ENCODE measurements at places on chromosomes 5 and 9.
A peak's percentile ranks its signal among the peaks of the same experiment; 100 is the strongest.

GRCh38 chr9:27210588-27210987, 86.4 kb downstream of the EQTN start:
- DNase-seq: no peak

GRCh38 chr9:4048441-4048840, 251.4 kb downstream of the GLIS3 start:
- DNase-seq: no peak

DNA sequence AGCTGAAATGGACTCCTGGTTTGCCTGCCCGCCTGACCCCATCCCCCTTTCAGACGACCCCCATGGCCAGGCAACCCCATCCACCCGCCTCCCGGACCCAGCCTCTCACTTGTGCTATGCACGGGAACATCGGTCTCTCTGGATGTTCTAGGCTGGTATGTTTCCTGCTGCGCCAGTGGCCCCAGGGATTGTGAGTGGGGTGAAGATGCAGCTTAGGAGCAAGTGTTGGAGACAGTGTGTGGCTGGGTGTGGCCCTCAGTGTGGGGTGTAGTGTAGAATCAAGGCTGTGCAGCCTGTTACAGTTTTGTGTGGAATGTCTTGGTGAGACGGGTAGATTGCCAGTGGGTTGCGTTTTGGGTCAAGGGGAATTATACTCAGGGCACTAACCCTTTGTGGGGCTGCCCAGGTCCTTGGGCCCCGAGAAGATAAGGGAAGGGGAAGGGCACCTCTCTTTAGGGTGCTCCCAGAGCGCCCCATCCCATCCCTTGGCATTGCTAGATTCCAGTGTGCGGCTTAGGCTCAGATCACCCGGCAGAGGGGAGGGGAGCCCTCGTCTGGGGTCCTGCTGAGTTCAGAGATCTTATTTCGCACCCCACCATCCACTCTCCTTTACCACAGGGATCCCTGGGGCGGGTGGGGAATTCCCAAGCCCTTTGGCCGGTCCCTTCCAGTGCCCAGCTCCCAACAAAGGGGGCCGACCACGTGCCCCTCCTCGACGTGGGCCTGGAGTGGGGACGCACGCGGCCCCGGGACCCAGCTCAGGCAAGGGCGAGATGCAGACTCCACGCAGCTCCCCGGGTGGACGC, 4.6 kb downstream of the IER5L start:
- DNase-seq: no peak

DNA sequence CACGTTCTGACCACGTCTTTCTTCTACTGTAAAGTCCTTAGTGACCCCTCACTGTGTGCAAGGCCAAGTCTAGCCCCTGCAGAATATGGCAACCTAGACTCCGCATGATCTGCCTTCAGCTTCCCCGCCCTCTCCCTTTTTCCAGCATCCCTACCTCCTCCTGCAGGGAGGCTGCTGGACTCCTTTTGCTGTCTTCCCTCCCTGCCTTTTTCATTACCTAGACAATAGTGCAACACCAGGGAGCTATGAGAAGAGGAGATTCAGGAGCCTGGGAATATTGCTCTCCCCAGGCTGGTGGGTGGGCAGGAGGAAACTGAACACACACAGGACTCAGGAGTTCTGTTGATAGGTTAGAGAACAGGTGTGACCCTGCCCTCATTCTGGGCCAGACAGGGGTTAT, 33.1 kb upstream of the LARP1 start:
- DNase-seq: no peak

DNA sequence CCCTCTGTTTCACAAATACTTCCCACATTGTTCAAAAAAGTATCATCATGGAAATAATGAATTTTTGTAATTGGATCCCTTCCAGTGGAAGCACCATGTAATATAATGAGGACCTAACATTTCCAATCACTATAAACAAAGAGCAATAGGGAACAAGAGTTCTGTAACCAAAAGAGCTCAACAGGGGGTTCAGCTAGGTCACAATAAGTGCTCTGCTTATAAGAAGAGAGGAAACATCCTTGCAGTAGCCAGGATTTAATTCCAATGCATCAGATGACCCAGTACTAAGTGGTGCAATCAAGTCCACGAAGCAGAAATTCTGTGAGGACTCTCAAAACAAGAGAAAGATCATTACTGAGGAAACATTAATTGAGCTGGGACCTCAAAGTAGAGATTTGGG, 5.9 kb downstream of the SERINC5 start:
- DNase-seq: no peak

DNA sequence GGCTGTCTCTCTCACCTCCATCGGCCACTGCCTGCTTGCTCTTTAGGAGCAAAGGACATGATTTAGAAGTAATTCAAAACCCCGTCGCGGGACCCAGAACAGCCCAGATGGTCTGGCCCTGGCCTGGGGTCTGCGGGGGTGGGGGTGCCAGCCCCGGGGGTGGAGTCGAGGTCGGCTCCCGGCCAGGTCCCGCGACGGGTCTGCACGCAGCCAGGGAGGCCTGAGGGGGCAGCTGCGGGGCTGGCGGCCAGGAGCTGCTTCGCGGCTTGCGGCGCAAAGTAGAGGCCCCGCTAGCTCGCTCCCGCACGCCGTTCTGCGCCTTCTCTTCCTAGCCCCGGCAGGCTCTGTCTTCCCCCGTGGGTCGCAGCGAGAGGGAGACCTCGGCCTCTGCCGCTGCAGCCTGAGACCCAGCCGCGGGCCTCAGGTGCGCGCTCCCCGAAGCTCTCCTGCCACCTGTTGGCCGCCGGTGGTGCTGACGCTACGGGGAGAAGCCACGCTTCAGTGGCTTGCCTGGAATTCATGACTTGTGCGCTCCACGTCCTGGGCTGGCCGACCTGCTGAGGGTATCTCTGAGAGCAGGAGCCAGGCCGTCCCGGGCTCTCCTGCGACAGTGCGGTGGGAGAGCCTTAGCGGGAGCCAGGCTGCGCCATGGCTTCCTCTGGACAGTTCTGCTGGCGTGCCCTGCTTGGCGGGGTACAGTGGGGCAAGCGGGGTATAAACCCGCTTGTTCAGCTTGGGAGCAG, 157.2 kb upstream of the PITX1 start:
- DNase-seq: peak; percentile 58

DNA sequence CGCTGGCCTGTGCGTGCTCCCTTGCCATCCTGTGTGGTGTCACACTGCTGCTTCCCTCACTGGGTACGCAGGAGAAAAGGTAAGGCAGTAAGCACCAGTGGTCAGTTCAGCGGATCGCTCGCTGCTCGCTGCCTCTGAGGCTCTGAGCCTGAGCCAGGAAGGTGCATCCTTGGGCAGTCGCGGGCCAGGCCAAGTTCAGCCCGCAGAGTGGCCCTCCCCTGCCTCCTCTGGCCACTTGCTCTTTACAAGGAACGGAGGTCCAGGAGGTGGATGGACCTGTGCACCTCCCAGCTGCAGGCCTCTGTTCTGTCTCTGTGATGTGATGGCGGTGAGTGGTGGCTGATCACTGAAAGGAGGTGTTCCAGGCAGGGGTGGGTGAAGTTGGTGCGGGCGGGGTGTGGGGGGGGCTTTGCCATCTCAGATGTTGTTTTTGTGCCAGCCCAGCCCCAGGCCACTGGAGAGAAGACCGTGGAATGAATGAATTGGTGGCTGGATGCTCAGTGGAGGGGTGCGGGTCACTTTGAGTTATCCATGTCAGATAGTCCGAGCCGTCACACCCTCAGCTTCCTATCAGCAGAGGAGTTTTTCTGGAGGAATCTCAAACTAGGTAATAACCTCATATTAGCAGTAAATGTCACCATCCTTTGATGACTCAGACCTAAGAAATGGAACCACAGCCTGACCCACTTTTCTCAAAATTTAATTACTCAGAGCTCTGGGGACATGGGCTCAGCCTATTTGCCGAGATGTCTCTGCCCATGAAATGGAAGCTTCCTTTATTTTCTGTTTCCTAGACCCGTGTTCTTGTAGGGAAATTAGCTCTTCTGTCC, 7.3 kb downstream of the COL5A1 start:
- DNase-seq: no peak

DNA sequence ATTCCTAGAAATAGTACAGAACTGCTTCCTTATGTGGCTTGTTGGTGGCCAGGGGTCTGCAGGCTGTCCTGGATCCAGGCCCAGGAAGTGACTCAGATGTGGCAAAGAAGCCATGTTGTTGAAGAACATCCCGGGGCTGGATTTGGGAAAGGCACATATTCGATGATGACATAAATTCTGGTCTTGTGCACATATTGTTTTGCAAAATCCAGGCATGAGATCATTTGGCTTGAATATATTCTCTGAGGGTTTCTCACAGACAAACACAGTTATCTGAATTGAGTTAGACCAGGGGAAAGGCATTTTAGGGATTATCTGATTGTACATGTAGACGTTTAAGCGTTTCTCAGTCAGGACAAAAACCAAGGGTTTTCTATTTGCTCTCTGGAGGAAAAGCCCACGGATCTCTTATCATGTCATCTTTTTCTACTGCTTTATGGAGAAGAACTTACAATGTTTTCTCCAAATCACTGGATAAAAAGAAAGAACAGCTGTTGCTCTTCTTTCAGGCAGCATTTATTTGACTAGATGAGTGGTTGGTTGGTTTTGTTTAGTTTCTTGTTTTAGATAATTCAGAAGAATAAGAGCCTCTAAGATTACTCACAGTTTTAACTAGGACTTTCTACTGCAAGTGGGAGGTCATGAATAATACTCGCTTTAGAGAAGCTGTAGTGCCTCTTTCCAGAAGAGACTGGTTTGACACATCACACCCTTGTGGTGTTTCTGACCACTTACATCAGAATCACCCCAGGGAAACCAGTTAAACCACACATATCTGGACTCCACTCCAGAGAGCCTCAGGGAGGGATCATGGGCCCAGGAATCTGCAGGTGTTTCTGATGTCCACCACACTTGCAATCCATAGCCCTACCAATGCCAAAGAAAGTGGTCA, 29.5 kb upstream of the LHFPL2 start:
- DNase-seq: no peak

DNA sequence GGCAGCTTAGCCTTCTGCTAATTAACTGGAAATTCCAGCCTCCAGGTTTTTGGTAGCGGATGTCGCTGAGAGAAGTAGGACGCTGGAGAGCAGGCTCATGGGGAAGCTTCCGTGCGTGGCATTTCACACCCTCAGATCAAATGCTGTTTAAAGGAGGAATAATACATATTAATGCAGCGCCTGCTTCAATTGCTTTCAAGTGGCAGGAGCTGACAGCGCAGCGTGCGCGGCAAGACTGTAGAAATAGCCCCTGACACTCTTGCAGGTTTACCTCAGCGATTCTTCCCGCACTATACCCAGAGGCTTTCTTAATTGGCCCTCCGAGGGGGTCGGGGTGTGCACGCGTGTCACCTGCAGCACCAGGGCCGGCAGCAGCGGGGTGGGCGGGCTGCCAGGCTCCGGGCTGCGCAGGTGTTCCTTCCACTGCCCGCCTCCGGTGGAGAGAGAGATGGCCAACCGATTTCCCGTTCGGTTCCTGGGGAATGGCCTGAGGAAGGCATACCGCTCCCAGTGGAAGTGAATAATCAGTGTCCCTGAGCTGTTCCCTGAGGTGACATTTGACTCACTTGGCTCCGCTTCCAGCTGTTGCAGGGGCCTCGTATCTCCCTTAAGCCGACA, 427.9 kb downstream of the KCTD16 start:
- DNase-seq: no peak

DNA sequence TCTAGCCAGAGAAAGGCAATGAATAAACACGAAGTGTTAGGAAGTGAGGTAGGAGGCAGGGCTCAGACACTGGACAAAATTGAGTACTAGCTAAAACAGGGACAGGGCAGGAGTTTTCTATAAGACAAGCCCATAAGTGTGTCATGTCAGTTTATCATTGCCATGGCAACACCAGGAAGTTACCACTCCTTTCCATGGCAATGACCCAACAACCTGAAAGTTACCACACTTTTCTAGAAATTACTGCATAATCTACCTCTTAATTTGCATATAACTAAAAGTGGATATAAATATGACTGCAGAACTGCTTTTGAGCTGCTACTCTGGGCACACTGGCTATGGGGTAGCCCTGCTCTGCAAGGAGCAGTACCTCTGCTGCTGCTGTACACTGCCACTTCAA, 442.5 kb upstream of the COX7C start:
- no peak for DNase-seq

- no peak for DNase-seq
These were observed 98.1 kb downstream of the JMY start for GRCh38 chr5:79333852-79334557.

GRCh38 chr5:169711551-169712225, 74.6 kb downstream of the DOCK2 start:
- no peak for DNase-seq

- no peak for DNase-seq
These were observed 26.7 kb upstream of the FRMPD1 start for GRCh38 chr9:37624073-37624472.

GRCh38 chr5:168974082-168974481, 326.9 kb downstream of the SLIT3 start:
- no peak for DNase-seq

DNA sequence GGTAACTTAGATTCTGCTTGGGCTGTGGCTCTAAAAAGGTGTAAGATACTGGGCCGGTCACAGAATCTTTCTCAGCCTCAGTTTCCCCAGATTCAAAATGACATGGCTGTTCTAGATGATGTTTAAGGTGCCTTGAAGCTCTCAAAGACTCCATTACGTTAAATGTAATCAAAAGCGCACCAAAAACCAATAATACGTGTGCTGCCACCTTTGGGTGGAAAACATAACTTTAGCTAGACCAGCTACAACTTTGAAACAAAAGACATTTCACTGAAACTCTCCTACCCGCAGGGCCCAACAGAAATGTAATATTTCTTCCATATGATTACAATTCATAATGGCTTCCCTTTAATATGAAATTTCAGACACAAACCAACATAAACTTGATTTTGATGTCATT, 35.0 kb upstream of the PCSK5 start:
- DNase-seq: no peak

- DNase-seq: no peak
These were observed 243.0 kb upstream of the PTPRD start for GRCh38 chr9:10855847-10856246.

- DNase-seq: peak; percentile 5
These were observed 39.6 kb upstream of the TRIM36 start for GRCh38 chr5:115209279-115209678.

DNA sequence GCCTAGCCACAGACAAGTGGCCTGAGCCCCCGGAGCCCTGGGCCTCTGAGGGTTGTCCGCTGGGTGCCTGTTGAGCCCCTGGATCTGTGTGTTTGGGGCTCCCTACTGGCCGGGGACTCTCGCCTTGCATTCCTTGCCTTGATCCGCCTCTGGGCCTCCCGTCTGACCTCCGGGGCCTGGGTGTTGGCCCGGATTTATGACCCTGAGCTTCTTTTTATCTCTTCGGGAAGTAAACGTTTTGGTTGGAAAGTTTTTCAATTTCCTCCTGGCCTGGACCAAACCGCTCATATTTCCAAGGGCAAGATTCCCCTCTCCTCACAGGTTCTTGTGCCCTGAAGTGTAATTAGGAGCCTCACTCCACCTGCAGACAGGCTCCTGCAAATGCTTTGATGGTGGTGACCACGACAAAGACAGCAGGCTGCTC, 69.3 kb upstream of the EGFLAM start:
- DNase-seq: no peak

DNA sequence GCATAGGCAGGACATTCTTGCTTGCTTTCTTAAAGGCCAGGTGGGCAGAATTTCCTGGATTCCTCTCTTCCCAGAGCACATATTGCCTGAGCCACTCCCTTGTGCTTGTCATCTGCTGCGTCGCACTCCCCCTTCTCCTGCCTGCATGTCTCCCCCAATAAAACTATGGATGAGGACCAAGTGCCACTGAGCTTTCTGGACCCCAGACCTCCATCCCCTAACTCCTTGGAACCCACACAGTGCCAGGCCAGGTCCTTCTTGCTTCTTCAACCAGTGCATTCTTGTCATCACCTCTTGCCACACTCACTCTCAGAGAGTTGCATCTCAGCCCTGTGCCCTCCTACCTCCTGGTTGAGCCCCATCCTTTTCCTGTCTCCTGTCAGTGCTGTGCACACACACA, 157.9 kb upstream of the PANK3 start:
- DNase-seq: no peak
